Non-pigmented ciliary epithelial cell (primary cell): ENCODE measurements at places on chromosomes 2 and 18.

DNA sequence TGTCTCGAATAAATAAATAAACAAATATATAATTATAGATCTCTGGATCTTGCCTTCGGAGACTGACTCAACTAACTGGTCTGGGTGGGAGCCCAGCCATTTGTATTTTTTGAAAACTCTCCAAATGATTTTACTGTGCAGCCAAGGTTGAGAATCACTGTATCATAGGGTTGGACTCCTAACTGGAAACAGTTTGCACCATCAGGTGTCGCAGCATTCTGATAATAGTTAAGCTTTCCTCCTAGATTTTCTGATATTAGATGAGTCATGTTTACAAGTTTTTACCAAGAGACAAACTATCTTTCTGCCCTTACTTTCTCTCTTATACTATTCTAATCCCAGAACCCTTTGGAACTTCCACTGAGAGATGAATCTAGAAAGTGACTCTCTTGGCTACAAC, 16.8 kb downstream of the IL37 start:
- DNase-seq: no peak

DNA sequence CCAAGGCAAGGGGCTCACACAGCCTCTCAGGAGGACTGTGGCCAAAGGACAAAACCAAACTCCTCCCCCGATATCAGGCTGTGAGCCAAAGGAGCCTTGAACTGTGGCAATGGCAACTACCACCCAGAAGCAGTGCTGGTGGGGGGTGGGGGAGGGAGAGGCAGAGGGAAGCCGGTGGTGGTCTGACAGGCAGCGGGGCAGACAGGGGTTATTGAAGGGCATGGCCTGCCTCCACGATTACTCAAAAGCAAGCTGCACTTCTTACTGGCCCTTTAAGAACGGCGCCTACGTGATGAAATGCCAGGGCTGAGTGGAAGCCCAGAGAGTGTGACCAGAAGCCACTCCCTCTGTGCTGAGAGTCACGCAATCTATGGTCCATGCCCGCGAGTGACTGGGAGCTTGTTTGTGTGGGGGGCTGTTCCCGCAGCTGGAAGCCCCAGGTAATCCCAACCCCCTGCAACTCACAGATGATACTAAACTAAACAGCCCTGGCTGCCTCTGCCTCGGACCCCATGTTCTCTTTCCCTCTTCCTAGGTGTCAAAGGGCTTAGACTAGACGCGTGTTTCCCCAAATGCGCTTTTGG, 128.2 kb upstream of the CXCR4 start:
- DNase-seq: no peak

GRCh38 chr2:212177724-212178123, 360.9 kb downstream of the ERBB4 start:
- no peak for DNase-seq

GRCh38 chr2:241673797-241674725, 12.6 kb downstream of the DTYMK start:
- no peak for DNase-seq

DNA sequence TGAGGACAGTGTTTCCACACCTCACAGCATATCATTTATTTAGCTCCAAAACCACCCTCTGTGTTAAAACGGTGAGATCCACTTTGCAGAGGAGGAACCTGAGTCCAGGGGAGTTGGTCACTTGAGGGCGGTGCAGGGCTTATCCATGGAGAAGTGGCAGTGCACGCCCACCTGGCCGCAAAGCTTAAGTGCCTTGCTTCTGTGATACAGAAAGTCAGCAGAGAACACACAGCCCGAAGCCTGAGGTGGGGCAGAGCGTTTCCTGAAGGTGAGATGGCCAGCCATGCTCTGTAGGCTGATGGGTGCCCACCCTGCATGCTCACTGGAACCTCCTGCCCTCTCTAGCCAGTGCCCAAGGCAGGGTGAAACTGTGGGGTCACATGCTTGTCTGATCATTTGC, 87.3 kb downstream of the SH3RF3 start:
- DNase-seq: no peak

GRCh38 chr2:118882693-118883336, 35.4 kb upstream of the EN1 start:
- no peak for DNase-seq

GRCh38 chr2:209534228-209534627, 110.4 kb downstream of the MAP2 start:
- DNase-seq: no peak

DNA sequence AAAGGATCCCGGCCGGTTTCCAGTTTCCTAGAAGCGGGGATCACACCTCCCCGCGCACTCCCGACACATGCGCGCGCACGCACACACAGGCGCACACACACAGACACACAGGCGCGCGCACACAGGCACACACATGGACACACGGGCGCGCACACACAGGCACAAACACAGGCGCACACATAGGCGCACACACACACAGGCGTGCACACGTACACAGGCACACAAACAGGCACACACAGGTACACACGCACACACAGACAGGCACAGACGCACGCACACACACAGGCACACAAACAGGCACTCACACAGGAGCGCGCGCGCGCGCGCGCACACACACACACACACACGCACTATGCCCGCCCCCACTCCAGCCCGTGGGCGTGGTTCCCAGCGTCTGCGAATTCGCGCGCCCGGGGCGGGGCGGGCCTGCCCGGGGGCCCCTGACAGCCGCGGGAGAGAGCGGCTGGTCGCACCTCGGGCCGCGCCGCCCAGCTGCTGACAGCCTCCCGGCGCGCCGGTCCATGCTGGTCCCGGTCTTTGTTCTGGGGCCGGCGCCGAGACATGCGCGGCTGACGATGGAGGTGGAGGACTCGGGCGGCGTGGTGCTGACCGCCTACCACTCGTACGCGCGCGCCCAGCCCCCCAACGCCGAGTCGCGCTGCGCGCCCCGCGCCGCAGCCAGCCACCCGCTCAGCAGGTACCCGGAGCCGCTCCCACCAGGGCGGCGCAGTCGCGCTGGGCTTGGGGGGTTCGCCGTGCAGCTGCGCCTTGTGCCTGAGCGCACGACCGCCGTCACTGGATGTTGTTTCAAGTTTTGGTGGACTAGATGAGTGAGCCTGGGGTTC, at the start of gene ARHGAP28:
Gene ARHGAP28 (plus strand): TSS at position 470 of the 845 bp plus-strand sequence. CDS start 106 bp downstream, at position 576.
- DNase-seq: peak; percentile 65
